ENCODE measurements at places on chromosomes 7 and 10.

DNA sequence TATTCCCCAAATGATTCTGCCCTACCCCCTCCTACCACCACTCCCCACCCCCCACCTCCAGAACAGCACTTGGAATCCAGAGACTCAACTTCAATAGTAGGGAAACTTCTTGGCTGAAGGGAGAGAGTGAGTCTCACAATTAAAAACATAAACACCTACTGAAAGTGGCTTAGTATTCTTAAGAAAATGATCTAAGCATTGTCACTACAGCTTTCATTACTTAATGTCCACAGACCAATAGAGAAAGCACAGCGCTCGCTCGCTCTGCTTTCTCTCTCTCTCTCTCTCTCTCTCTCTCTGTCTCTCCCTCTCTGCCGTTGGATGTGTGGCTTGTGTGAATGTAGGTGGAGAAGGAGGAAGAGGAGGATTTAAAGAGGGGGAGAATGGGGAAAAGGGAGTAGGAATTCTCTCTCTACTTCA, 1.5 kb upstream of the SEMA3A start:
- no peak for DNase-seq

DNA sequence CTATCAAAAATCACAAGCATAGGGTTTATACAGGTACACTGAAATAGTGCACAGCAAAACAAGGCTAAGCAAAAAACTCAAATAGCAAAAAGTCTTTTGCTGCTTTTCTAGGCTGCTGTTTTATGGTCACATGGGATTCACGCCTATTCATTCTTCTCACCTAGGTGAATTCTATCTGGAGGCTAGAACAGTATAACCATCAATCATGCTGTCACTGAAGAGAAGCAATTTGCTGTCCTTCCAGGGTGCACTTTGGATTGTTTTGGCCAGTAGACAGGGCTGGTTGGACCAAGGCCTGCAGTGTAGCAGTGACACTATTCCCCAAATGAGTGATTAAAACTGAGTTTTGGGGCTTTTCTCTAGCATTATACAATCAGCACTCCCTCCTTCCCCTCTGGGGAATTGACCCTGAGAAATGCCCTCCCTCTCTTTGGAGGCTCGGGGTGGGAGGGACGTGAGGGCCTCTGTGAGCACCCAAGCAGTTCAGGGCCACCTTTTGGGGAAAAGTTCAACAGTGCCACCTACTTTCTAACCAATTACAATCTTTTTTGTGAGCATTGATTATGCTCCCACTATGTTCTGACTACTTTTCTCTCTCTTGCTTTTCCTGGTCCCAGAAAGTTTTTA, 16.2 kb upstream of the SND1 start:
- no peak for DNase-seq

- no peak for DNase-seq
Observed at GRCh38 chr10:4532976-4533375, 293.0 kb upstream of the AKR1E2 start.

- no peak for DNase-seq
Observed at GRCh38 chr7:93894966-93895640, 4.5 kb upstream of the TFPI2 start.

DNA sequence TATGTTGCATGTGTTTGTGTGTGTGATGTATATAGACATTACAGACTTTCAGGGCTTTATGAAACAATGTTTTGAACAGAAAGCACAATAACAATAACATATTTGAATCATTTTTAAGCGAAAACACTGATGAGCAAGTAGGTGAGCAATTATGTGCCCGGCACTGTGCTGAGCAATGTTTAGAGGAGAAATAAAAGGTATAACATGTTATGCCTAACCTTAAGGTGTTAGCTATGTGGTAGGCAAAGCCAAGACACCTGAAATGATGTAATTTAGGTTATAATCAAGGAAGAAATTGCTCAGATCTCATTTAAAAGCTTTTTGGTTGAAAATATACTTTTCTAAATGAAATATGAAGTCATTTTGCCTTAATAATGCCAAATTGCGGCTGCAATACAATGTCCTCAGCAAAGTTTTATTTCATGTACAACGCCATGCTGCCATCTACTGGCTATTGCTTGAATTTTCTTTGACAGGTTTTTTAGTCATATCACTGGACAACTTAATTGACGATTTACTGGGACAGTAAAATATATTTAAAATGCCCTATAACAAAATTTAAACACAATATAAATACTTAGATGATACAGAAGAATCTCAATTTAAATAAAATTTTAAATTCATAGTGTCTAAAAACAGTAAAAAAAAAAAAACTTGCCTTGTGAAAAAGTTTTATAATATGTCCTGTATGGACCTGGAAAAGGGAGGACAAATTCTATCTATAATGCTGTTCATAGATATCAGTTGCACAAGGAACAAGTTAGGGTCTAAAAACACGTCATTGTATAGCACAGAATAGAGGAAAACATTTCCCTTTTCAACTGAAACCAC, 131.1 kb upstream of the CDK1 start:
- no peak for DNase-seq

DNA sequence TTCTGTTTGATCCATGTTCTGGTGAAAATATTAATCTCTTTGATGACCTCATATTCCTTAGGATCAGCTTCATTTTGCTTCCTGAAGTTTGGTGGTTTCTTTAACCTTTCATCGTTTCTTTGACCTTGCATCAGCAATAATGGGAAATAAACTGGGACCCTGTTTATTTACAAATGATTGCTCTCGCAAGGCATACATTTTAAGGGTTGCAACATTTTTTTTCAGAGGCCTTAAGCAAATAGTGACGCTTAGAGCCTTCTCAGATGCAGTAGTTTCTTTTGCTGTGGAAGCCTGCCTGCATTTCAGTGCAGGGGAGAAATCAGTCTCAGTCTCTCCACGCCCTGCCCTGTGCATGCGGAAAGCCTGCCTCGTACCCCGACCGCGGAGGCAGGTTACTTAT, 139.1 kb upstream of the NPS start:
- DNase-seq: no peak

GRCh38 chr7:73749931-73750776, 11.6 kb upstream of the ABHD11 start:
- DNase-seq: no peak

GRCh38 chr10:3072641-3073360, 5.5 kb downstream of the PFKP start:
- no peak for DNase-seq

DNA sequence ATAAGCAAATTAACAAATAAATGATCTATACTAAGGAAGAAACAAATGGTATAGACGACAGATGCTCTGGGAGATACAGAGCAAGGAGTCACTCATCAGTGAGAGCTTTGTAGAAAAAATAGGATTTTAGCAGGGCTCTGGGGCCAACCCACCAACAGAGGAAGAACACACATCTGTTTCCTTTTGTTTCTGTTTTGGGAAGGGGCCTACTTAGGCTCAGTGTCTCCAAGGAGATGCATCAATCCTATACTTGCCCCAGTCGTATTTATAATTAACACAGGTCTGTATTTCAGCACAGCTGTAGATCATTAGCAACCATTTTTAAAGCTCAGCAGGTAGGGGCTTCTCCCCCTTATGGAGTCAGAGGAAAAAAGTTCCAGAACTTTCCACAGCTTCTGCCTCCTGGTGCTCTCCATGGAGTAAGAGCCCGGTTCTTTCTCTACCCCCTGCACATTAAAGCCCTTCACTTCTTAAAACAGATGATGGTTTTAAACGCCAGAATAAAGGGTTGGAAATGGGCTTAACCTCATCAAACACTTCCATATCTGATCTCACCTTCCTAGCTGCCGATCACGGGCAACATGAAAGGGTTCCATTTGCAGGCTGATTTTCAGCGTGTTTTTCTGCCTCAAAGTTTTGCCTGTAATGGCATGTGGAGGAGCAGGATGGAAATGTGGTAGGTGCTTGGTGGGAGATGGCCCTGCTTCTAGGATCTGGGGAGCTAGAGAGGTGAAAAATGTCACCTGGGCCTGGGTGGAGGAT, 291.7 kb downstream of the TCF7L2 start:
- DNase-seq: no peak

GRCh38 chr7:27148756-27149641, 1.4 kb upstream of the HOXA6 start:
- DNase-seq: no peak

- no peak for DNase-seq
Observed at GRCh38 chr10:102599565-102600327, 44.5 kb upstream of the TRIM8 start.

- DNase-seq: no peak
Observed at GRCh38 chr10:7789390-7789789, 1.4 kb downstream of the ATP5F1C start.

DNA sequence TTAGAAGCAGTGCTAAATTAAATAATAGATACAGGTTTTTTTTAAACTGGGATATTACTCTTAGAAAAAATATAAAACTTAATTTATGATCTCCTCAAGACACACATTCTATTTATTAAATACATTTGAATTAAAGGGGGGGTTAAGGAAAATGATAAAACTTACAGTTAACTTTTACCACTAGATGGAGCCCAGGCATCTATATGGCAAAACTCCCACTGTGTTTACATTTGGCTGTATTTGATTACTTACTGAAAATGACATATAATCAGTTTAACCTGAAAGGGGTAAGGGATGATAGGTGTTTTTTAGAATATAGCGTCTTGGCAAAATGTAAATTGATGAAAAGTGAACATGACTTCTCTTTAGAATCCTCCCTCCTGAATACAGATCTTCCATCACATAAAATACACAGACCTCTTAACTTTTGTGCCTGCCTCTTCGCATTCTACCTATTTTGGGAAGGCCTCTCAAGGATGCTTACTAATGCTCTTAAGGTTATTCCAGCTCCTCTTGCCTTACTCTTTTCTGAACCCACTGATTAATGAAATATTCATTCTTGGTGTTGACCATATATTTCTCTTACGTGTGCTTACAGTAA, 235.7 kb downstream of the AGMO start:
- DNase-seq: no peak

DNA sequence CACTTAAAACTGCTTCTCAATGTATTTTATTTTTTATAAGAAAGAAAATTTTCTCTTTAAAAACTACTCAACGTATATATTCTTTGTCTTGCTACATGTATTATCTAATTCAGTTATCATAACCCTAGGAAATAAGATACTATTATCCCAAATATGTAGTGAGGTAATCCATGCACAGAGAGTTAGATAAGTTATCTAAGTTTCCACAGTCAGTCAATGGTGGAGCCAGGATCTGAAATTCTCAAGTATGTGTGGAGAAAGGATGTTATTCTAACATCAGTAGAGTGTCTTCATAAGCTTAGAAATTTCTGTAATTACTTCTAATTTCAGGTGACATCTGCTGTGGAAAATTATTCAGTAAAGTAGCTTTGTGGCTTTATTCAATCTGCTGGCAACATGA, 239.9 kb downstream of the CSTF2T start:
- no peak for DNase-seq

GRCh38 chr7:28748933-28749584, 209.1 kb downstream of the TRIL start:
- no peak for DNase-seq

DNA sequence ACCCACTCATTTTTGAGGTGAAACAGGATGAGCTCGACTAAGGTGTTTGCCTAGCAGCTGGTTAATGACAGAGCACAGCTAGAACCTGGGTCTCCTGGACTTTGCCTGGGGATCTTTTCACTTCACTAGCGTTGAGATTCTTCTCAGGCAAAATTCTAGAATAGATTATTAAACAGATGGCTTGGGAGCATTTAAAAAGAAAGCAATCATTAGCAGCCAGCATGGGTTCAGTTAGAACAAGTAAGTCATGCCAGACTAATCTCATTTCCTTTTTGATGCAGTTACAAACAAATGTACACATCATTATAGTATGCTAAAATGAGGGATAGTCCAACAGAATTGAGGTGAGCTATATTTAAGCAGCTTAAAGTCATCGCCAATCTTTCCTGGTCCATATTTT, 291.3 kb upstream of the MYO3A start:
- DNase-seq: peak; percentile 18

GRCh38 chr7:156198277-156198676, 386.0 kb upstream of the SHH start:
- no peak for DNase-seq

GRCh38 chr10:11177926-11178471, 160.3 kb downstream of the CELF2 start:
- no peak for DNase-seq

GRCh38 chr7:155129789-155130188, 59.7 kb downstream of the HTR5A start:
- DNase-seq: no peak

DNA sequence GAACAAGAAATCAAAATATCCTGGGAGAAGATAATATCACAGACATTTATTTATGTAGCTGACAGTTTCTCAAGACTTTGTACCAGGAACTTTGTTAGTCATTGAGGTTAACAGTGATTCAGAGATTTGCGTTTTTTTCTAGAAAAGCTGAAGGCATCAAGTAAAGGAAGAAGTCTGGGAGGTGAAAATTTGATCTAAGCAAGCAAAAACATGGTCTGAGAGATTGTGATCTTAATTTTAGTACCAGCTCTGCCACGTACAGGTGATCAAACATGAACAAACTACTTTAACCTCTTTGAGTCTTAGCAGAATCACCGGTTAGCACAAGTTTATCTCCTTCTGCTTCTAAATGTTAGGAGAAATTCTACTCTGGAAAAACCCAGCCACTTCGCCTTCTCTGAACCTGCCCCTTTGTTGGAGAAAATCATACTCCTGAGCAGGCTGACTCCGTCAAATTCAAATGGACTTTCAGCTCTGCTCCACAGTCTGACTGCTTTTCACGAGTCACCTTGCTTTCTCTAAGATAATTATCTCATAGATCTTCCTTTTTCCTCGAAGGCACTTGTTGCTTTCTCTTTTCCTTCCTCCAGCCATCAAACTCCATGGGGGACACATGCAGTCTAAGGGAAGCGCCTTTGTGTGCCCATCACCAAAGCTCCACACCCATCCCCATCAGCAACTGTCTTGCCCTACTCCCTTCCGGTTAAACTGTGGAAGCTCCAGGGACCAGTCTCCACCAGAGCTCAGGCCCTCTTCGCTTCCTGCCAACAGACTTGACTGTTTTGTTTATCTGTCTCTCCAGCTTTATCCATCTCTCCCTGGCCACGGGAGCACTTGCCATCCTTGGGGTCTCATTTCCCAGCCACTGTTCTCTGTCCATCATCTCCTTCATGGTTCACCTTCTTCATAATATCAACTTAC, 86.3 kb downstream of the PRKCQ start:
- no peak for DNase-seq

- DNase-seq: no peak
Observed at GRCh38 chr10:3260066-3260834, 87.7 kb upstream of the PITRM1 start.

- DNase-seq: no peak
Observed at GRCh38 chr7:20219062-20219445, 1.9 kb upstream of the MACC1 start.

- DNase-seq: no peak
Observed at GRCh38 chr7:100599911-100600729, 2.0 kb upstream of the PCOLCE start.

DNA sequence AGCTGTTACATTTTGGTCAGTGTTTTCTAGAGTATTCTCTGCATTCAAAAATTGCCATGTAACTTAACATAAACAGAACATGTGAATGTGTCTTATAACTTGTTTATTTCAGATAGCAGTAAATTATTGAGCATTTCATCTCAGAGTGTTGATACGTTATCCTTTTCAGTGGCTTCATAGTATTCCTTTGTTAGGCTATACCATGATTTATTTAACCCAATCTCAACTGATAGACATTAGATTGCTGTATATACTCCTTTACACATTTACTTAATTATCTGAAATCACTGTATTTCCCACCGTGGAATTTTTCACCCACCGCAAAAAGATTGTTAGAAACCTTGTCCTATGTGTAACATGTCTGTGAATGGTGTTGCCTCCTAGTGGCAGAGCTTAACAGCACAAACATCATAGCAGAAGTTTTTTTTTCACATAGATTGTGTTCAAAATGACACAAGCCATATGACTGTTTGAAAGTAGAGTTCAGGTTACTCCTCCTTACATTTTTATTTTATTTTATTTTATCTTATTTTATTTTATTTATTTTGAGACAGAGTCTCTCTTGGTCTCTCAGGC, 21.4 kb downstream of the SLF2 start:
- DNase-seq: no peak
